ENCODE measurements at places on chromosomes 12 and 14.
A peak's percentile ranks its signal among the peaks of the same experiment; 100 is the strongest.

DNA sequence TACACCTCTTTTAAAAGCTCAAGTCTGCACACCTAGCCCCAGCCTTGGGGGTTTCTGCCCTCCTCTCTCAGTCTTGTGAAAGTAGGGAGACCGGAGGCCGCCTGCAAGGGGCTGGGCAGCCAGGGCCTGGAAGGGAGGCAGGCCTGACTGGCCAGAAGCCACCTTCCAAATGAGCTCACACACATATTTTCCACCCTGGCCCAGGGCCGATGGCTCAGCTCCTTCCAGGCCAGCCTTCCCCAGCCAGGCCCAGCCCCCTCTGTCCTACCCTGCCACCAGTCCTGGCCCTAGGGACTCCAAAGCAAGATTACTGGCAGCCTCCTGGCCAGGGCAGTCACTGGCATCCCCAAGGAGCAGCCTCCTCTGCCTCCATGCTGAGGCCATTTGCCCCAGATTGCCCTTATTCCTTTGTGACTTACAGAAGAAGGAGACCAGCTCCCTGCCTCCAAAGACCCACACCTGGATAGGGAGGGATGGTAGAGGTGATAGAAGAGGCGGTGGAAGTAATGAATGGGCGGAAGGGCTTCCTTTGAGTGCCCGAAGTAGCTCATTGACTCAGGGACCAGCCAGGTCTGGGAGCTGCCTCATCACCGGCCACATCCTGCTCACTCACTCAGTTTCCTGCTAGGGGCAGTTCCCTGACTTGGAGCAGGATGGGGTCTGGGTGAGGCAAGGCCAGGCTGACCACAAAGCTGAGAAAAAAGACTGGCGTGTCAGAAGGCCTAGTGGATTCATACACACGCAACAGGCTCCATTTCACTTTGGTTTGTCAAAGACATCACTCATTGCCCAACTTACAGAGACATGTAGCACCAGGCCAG is 14.8 kb downstream of the MMP14 start:
- DNase-seq: no peak

DNA sequence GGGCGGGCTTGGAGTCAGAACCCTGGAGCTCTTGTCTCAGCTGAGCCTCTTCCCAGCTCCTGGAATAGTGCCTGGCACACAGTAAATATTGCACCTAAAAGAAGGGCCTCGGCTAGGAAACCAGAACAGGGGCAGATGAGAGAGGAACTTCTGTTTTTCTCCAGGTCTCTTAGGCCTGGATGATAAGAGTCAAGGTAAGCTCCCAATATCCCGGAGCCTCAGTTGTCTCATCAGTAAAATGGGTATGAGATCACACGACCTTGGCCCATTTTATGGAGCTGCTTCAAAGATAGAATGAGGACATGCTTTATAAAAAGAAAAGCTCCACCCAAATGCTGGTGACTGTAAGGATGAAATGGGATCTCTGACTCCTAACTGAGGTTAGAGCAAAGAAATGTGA is 202.2 kb downstream of the TTC7B start:
- DNase-seq: no peak

DNA sequence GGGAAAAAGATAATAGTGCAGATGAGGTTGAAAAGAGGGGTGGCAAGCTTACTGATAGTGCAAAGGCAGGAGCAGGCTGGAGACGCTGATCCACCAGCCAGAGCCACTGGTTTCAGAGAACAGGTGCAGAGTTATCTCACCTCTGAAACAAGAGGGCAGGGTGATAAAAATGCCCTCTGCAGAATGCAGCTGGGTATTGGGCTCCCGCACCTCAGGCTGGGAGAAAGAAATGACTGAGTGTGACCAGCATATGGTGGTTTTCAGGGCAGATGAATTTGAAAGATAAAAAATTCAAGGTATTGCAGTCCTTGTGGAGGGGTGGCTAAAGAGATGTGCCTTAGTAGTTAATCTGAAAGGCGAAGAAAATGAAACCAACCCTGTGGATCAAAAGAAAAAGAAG is 2.9 kb upstream of the TMEM30B start:
- DNase-seq: no peak

DNA sequence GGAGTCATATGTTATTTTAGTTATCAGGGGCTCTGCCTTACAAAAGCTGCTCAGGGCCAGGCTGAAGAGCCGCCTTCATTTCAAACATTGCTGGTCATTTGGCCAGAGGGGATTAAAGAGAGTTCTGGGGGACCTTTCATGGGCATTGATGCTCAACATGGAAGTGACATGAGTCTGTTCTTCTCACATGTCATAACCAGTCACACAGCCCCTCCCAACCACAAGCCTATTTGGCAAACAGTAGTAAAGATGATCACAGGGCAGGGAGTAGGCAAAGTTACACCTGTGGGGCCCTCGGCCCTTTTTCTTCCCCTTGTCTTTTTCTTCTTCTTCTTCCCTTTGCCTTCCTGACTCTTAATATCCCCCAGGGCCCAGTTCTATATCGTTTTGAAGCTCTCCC is 33.3 kb downstream of the CFAP54 start:
- DNase-seq: no peak

GRCh38 chr12:153080-153746 is 60.7 kb downstream of the SLC6A12 start:
- peak; percentile 34 for DNase-seq

DNA sequence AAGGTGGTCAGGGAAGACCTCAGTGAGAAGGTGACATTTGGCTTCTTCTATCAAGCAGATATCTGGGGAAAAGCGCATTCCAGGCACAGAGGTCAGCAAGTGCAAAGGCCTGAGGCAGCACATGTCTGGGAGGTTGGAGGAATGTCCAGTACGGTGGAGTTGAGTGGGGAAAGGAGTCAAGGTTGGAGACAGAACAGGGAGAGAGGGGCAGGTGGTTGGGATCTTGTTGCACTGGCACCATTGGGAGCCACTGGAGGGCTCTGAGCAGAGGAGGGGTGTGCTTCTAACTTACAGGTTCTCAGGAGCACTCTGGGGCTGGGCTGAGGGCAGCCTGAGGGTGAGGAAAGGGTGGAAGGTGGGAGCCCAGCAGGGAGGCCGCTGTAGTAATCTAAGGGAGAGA is 52.1 kb downstream of the EID3 start:
- no peak for DNase-seq

- DNase-seq: no peak
Observed at GRCh38 chr12:98475565-98475908, 39.9 kb upstream of the TMPO start.

DNA sequence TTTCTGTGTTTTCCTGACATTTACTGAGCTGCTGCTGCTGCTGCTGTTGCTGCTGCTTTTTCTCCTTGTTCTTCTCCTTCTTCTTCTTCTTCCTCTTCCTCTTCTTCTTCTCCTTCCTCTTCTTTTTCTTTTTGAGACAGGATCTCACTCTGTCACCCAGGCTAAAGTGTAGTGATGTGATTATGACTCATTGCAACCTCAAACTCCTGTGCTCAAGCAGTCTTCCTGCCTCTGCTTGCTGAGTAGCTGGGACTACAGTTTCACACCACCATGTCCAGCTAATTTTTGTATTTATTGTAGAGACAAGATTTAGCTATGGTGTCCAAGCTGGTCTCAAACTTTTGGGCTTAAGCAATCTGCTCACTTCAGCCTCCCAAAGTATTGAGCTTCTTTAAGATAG is 95.8 kb downstream of the TMTC3 start:
- no peak for DNase-seq

- no peak for DNase-seq
Observed at GRCh38 chr12:43210485-43211192, 341.4 kb downstream of the ADAMTS20 start.

DNA sequence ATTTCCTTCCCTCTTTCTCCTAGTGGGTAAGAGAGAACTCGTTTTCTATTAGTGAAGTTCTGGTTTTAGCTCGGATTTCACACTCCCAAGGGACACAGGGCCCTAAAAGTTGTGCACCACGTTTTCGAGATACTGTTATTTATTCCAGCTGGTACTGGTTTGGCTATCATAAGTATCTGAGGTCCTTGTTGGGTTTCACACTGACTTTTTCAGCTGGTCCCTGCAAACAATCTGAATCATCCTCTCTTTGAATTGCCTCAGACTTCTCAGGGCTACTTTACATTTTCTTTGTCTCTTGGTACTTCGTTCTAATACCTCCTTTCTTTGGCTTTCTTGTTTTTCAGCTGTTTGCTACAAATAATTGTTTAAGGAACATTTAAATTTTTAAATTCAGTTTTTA is 75.7 kb downstream of the SCN8A start:
- no peak for DNase-seq

DNA sequence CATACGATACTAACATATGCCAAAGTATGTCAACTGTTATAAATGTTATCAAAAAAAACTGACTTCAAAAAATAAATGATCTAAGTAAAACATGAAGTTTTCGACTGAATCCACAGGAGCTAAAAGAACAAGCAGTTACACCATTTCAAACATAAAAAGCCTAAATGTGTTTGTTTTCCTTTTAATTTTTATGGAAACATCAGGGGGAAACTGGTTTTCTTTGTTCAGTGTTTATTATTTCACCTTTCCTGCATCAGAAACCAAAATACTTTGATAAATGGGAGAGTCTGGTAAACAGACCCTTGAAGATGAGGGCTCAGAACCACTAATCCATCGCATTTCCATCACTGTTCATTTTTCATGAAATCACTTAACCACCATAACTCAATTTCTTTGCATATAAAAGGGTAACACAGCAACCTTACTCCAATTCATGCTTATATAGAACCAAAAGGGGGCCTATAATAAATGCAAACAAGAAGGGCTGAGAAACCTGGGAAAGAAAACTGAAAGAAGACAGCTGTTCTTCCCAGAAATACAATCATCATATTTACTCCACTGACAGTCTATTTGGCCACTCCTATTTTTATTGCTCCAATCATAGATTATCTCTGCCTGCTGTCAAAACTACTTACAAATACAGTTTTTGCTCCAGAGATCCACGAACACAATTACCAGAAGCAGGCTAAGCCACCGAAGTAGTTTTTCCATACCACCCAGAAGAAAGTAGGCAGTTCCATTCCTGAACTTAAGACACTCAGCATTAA is 17.0 kb downstream of the FGD6 start:
- no peak for DNase-seq

DNA sequence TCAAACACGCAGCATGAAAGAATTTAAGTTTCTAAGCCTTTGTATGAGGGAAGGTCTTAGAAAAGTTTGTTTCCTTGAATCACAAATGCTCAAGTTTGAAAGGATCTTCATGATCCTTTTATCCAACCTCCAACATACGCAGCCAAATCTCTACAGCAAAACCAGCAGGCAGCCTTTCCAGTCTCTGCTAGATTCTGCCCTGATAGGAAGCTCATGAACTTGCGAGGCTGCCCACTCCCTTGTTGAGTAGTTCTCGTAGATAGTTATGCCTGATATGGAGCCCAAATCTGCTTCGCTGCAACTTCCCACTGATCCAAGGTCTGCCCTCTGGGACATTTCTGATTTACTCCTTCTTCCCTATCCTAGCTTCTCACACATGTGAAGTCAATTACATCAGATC is 272.9 kb downstream of the EGLN3 start:
- DNase-seq: no peak

DNA sequence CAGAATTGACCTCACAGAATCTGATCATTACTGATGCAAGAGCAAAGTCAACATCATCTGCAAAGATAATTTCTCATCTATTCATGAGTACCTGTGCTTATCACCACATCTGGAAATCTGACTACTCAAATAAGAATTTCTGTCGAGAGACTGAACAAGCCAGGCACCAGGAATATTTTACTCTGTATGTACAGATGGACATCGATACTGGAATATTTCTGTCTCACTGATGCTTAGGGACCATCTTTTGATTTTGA is 105.2 kb downstream of the BICD1 start:
- DNase-seq: no peak

- DNase-seq: no peak
Observed at GRCh38 chr12:105369014-105369413, 38.5 kb downstream of the C12orf75 start.

- DNase-seq: peak; percentile 95
Observed at GRCh38 chr12:6944381-6945186, 762 bp downstream of the C12orf57 start.

DNA sequence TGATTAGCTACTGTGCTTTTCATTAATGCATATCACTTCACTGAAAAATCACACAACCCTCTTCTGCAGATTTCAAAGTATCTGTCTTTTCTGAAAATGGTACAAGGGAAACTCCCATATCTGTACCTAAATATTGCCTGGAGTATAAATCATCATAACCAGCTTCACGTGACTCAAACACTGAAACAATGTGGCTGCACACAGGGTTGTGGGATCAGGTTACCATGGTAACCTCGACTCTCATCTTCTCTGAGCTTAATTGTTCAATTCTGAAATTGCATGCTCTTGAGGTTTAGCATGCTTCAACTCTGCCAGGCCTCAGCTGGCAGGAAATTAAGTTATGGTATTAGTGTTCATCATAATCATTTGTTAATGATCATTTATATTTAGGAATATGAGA is 77.5 kb upstream of the CPSF6 start:
- peak; percentile 22 for DNase-seq

- peak; percentile 94 for DNase-seq
Observed at GRCh38 chr14:43479596-43480195, 1027.4 kb downstream of the FSCB start.

DNA sequence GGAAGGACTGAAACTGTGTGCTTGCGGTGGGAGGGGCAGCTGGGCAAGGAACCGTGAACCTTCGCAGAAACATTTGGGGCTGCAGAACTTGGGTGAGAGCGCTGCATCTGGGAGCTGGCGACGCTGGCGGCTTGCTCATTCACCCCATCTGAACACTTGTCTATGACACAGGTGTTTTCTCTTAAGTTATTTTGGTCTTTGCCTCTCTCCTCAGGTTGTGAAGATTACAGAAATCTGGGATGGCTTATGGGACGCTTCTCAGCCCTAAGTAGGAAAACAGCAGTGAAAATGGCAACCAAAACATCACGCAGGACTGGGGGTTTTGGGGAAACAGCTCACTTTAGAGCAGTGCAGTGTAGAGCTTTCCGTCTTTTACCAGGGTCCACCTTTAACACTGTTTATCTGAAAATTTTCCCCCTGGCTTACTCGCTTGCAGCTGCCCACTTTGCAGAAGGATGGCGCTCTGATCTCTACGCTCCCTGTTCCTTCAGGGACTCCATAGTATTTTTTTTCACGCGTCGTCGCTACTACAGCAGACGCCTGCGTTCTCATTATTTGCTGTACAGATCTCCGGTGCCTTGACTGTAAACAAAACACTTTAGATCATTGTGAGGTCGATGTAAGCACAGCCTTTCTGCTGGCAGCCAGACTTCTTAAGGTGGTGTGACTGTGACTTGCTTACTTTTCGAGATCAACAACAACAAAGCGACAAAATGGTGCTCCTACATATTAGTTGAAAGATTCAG is 2.7 kb upstream of the CDKN1B start:
- peak; percentile 58 for DNase-seq

DNA sequence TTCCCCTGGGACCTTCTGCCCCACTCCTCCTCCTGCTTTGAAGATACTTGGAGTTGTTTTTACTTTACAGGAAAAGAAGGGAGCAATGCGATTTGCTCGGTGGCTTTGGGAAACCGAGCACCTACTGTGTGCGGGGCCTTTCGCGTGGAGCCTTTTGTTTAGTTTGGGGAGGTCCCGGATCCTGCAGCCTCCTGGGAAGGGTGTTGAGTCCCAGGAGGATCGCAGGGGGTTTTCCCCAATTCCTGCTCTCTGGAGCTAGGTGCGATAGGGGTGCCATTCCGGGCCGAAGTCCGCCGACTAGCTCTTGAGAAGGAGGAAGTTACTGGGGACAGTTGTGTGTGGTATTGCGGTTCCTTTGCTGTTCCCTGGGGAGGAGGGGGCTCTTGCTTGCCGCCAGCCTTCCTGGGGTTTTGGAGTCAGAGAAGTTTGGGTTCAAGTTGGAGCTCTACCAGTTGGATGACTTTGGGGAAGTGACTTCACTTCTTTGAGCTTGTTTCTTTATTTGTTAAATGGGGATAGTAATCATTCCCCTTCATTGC is 1.1 kb downstream of the BRI3BP start:
- DNase-seq: peak; percentile 26

Measured in HAP-1 (cell line).